Transverse colon (tissue), 4 donors: ENCODE measurements at places on chromosomes 7 and 10. TPM values are rescaled to one million over a fixed set of nuclear protein-coding genes. Genes with fewer than 3 reads are reported as not detected.

GRCh38 chr7:80707318-80707717 is 68.9 kb downstream of the CD36 start:
- H3K36me3 ChIP-seq, result no peaks in the 10 kb centered on the region
- H3K27ac ChIP-seq, result no peak overlapping the region
- no peak for DNase-seq

DNA sequence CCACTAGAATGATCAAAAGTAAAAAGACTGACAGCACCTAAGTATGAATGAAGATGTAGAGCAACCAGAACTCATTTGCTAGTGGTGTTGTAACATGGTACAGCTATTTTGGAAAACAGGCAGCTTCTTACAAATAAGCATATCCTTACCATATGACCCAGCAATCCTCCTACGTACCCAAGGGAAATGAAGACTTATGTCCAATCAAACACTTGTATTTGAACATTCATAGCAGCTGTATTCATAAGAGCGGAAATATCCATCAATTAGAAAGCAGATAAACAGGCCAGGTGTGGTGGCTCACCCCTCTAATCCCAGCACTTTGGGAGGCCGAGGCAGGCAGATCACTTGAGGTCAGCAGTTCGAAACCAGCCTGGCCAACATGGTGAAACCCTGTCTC is 53.0 kb downstream of the KLRG2 start:
- no peaks in the 10 kb centered on the region for H3K27me3 ChIP-seq
- H3K4me3 ChIP-seq, result no peak overlapping the region
- no peaks in the 10 kb centered on the region for H3K4me1 ChIP-seq
- H3K36me3 ChIP-seq, result no peaks in the 10 kb centered on the region
- DNase-seq, result no peak

LIPJ gene
- not detected for total RNA-seq

- H3K27ac ChIP-seq, result peak overlapping the region; percentile 82
- no peaks in the 10 kb centered on the region for H3K27me3 ChIP-seq
- H3K4me3 ChIP-seq, result no peak overlapping the region
- peak; percentile 80 for DNase-seq
- H3K4me1 ChIP-seq, result peaks cover 35% of the 10 kb centered on the region
- H3K36me3 ChIP-seq, result no peaks in the 10 kb centered on the region
These were observed 21.6 kb downstream of the NT5C3A start for GRCh38 chr7:33040803-33041516.

AKR1C4 gene
- total RNA-seq, result not detected

DNA sequence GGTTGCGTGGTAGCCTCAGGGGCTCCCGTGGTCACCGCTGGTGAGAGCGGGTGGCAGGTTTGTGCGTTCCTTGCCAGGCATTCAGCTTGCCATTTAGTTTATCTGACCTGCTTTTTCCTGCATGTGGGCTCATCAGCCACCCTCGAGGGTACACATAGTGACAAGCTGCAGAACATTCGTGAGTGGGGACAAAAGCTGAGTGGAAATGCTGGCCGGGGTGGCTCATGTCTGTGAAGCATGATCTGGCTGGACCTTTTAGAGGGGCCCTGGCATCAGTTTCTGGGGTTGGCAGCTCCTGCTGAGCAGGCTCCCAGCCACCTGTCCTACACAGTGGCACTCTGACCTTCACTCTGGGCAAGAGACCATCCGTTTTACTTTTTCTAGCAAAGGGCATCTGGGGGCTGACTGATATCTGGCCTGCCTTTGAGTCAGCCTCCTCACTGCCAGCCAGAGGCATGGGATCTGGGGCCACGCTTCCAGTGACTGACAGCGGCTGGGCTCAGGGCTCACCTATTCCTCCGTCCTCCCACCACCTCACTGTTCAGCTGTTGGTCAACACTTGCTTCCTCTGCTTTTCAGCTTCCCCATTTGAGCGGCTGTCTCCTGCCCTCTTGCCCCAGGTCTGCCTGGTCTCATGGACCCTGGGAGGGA is 75.0 kb downstream of the LANCL2 start:
- no peaks in the 10 kb centered on the region for H3K27me3 ChIP-seq
- no peak overlapping the region for H3K4me3 ChIP-seq
- no peaks in the 10 kb centered on the region for H3K36me3 ChIP-seq
- no peak for DNase-seq

DNA sequence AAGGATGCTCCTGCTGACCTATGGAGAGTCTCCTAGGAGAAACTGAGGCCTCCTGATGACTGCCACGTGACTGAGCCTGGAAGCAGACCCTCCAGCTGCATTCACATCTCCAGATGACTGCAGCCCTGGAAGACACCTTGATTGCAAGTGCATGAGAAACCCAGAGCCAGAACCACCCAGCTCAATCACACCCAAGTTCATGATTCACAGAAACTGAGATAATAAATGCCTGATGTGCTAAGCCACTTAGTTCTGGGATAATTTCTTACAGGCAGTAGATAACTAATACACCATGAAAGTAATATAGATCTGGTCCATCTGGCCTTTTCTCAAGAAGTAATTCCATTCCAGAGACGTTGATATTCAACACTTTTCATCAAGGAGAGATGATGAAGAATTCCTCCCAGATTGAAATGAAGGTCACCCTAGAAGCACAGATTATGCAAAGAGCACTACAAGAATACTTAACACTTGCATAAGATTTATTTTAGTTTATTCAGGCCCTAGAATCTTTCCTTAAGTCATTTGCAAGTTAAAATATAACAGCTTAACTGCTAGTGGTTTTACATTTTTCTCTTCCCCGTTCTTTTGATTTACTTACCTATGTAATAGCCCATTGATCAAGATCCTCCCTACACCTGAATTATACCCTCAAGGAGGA is 208.2 kb upstream of the INHBA start:
- no peak for DNase-seq
- no peak overlapping the region for H3K4me3 ChIP-seq
- H3K27ac ChIP-seq, result no peak overlapping the region
- no peaks in the 10 kb centered on the region for H3K27me3 ChIP-seq
- no peaks in the 10 kb centered on the region for H3K36me3 ChIP-seq
